ENCODE measurements at places on chromosomes 11 and 22.
A peak's percentile ranks its signal among the peaks of the same experiment; 100 is the strongest.

- DNase-seq, result peak; percentile 51
Measured at GRCh38 chr11:13238879-13239514, 38.6 kb upstream of the BMAL1 start.

DNA sequence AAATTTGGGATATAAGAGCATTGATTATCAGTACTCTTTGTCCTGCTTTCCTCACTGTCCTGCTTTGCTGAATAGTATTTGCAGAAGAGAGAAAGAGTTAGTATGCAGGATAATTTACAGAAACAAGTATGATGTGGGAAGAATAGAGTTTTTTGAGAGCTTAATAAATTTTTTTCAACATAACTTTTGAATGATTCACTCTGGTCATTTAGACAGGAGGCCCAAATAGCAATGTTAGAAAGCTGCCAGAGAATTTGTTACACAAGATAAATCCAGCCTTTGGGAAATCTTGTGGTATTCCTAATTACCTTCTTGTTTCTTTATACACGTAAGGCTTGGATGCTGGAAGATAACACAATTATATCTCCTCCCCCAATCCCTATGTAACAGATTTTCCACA is 484.6 kb downstream of the CNTN5 start:
- no peak for DNase-seq

GRCh38 chr11:124538019-124538418 is 5.4 kb downstream of the OR8B12 start:
- no peak for DNase-seq

- no peak for DNase-seq
Measured at GRCh38 chr11:108135845-108136544, 14.6 kb downstream of the ACAT1 start.

GRCh38 chr22:19524170-19525115 is at the start of gene CLDN5:
TSS of gene CLDN5 (minus strand) at chr22:19524410. CDS start at chr22:19524255, 155 bp downstream.
- peak; percentile 75 for DNase-seq

GRCh38 chr11:93059117-93059957 is 89.9 kb downstream of the MTNR1B start:
- no peak for DNase-seq

DNA sequence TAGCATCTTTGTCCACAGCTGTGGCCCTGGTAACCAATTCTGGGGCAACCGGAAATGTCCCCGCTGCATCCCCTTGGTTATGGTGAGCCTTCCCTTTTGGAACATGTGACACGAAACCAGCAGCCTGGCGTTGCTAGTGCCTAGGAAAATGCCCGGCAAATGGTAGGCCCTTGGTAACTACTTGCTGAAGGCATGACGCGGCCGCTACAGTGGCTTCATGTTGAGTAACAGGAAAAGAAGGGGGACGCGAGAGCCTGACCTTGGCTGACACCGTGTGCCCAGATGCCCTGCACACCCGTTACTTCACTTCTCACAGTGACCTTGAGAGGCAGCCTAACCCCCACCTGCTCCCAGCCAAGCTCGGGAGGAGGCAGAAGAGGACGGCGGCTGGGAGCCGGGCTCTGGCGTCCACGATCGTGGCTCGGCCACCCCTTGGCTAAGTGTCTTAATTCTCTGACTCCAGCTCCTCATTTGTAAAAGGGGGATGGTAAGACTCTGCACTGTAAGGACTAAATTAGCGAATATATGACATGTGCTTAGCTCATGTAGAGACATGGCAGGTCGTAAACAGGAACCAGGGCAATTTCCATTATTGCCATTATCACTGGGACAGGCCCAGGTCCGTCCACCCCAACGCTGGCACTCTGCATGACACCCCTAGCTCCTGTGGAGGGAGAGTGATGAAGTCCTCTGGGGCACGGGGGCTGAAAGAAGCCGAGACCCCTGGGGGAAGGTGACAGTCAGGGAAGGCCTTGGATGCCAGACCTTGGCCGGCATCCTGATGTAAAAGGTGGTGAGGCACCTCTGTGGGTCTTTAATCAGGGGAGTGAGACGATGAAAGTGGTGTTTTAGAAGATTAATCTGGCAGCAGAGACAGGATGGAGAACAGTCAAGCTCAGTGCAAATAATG is 18.9 kb downstream of the IFT27 start:
- DNase-seq, result no peak

- no peak for DNase-seq
Measured at GRCh38 chr22:34973016-34973415, 92.9 kb upstream of the ISX start.

DNA sequence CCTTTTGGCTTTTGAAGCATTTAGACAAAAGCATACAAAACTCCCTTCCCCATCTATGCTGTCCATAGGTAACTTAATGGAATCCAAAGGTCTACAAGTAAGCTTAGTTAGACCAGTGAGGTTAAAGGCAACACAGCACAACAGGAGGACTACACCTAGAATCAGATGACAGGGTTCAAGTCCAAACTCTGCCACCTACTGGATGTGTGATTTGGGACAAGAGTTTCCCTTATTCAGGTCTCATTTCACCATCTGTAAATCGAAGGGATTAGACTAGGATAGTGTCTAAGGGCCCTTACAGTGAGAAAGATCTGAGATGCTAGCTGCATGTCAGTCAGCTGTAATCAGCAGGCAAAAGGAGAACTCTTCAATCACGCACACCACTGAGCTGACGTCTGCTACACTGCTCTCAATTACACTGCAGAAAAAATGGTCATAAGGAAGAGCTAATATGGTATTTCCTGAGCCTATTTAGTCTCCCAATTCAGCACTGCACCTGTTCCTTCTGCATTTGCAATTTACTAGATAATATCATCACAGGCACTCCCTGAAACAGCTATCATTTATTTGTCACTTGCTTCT is 82.2 kb downstream of the SERGEF start:
- DNase-seq, result no peak

- no peak for DNase-seq
Measured at GRCh38 chr22:45172881-45173585, 9.3 kb downstream of the NUP50 start.

GRCh38 chr22:25027959-25028840 is 75.7 kb downstream of the KIAA1671 start:
- peak; percentile 78 for DNase-seq

- DNase-seq, result no peak
Measured at GRCh38 chr11:120425527-120425926, 86.0 kb upstream of the GRIK4 start.

GRCh38 chr11:8261921-8262551 is 1.6 kb downstream of the LMO1 start:
- peak; percentile 53 for DNase-seq

DNA sequence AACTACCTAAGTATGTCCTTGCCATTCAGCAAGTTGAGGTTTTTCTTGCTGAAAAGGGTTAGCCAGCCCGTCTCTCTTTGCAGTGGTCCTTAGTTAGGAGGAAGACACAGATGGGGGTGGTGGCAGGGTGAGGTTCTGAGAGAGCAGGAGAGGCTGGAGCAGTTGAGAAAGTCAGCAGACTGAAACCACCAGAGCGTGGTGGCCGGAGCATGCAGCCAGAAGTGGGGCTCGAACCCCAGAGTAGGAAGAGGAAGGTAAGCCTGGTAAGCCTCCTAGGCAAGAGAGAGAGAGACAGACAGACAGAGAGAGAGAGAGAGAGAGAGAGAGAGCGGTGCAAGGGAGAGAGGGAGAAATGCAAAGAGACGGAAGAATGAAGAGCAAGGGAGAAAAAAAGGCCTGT is 9.2 kb upstream of the SCN4B start:
- DNase-seq, result no peak

GRCh38 chr11:75689863-75690609 is 21.2 kb upstream of the MAP6 start:
- no peak for DNase-seq

- no peak for DNase-seq
Measured at GRCh38 chr22:43776081-43776670, 35.9 kb downstream of the EFCAB6 start.

DNA sequence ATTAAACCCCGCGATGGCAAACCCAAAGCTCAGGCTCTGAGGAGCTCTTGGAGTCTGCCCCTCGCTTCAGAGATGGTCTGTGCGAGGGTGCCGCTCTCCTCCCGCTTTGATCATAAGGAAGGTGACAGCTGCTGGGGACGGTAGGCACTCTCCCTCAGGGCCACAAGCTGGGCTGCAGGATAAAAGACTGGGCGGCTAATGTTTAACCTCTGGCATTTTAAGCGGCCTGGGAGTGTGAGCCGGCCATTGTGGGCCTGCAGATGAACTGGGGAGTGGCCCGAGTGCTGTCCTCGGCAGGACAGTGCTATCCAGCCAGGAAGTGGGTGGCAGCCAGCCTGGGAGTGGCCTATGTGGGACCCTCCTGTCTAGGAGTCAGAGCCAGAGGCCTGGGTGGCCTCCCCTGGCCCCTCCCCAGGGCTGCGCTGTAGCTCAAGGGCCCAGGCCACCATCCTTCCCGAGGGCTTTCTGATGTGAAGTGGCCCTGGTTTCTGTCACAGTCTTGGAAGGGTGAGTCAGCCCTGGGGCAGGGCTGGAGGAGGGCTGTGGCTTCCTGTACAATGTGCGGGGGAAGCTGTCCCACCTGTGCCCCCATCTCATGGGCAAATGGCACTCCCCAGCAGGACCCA is 58.7 kb upstream of the PRODH start:
- peak; percentile 81 for DNase-seq

DNA sequence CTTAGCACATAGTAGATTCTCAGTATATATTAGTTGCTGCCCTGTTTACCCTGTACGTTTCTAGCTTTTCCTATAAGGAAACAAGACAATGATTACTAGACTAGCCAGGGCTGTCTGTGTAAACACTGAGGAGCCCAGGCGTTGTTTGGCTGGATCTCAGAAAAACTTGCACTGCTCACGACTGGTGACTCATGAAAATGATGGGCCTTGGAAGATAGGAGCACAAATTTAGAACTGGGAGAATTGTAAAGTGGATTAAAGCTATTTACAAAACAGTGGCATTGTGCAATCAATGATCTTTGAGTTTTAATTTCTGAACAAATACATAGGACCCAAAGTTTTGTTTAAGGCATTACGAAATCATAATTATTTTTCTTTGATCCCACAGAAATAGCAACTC is 276.9 kb downstream of the FAM76B start:
- no peak for DNase-seq

DNA sequence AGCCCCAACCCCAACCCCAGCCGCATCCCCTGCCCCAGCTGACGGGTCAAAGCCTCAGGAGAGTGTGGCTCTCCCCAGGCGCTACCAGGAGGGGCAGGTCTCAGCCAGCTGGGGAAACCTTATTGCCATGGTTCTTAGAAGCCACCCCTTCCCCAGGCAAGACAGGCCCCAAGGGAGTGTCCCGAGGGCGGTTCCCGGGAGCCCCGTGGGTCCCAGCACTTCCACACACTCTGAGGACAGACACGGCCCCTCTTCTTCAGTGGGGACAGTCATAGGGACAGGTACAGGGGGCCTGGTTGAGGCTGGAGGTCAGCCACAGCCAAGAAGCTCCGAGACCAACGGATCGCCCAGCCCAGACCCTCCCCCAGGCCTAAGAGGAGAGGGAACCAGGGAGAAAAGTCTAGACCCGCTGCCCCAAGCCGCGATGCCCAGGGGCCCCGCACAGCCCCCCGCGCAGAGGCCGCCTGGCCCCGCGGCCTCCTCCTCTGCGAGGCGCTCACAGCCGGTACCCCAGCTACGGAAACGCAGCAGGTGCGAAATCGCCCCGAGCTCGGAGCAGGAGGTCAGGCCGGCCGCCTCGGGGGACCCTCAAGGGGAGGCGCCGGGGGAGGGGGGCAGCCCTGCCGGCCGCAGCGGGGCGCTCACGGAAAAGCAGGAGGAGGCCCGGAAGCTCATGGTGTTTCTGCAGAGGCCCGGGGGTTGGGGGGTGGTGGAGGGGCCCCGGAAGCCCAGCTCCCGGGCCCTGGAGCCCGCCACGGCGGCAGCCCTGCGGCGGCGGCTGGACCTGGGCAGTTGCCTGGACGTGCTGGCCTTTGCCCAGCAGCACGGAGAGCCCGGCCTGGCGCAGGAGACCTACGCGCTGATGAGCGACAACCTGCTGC is 2.6 kb downstream of the KLHDC7B start:
- DNase-seq, result no peak

DNA sequence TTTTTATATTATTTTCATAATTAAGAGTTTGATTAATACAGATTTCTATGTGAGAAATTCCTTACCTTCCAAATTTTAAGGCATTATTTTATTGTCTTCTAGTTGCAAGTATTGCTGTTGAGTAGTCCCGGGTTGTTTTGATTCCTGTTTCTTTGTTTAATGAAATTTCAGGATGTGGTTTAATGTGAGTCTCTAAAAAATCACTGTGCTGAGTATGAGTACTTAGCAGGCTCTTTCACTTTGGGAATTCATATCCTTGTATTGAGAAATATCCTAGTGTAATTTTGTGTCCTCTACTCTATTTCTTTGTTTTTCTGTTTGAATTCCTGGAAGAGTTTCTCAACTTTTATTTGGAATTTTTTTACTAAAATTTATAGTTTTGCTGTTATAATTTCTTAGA is 113.2 kb downstream of the TMEM135 start:
- no peak for DNase-seq

GRCh38 chr11:68312117-68312779 is at the start of gene LRP5:
TSS of gene LRP5 (plus strand) at chr11:68312591. CDS start at chr11:68312715, 124 bp downstream.
- peak; percentile 58 for DNase-seq

DNA sequence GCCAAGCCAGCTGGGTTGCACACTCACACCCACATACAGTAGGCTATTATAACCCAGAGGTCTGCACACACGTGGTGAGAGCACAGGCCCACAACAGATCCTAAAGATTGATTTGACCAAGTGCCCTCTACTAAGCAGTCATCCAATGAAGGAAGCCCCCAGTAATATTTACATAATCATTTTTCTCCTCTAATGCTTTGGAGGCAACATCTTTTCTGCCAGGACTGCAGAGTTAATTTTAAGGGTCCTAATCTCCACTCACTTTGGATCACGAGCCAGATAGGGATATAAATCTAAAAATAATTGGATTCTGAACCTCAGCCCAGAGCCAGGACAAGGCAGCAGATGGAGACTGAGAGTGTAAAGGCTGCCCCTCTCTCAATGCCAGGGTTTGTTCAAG is 49.1 kb upstream of the MTNR1B start:
- no peak for DNase-seq

- DNase-seq, result no peak
Measured at GRCh38 chr22:23831781-23832180, 7.0 kb downstream of the DERL3 start.

Measured in ecto neural progenitor cell (in vitro differentiated cells).